NCI-H146 (cell line): ENCODE measurements at places on chromosomes 4 and X.

GRCh38 chrX:132216283-132216682 lies 3.0 kb downstream of the RAP2C start:
- DNase-seq, result no peak

GRCh38 chrX:116238093-116238492 lies 67.5 kb downstream of the AGTR2 start:
- DNase-seq, result no peak

DNA sequence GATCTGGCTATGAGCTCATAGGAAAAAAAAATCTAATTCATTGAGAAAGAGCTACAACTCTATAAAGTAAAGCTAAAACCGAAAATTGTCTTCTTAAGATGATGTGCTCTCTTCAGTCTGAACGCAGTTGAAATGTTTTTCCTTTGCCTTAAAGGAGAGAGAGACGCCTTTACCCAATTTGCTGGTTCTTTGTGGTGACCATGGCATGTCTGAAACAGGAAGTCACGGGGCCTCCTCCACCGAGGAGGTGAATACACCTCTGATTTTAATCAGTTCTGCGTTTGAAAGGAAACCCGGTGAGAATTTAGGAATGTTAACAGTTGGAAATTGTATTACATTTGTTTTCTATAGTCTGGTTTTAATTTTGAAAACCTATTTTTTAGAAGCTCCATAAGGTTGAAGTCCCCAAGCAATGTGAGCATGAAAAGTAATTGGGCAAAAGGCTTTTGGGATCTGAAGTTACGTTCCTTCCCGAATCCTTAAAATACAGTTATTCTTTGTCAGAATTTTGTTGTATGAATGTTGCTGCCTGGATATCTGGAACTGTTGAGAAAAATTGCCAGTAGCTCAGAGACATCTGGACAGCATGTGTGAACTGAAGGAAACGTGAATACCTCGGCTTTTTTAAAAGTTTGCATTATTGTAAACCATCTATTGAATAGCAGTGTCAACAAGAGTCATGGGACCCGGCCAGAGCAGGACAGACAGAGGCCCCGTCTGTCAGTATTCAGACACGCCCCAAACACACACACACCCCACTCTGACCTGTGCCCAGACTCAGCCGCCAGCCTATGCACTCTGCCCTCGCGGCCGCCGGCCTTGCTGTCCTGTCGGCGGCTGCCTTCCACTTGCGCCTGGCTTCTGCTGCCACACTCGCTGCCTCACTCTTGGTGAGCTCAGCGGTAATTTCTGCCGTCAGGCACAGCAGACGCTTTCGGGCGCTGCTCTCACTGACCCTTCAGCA lies 9.9 kb downstream of the PIGG start:
- DNase-seq, result no peak

DNA sequence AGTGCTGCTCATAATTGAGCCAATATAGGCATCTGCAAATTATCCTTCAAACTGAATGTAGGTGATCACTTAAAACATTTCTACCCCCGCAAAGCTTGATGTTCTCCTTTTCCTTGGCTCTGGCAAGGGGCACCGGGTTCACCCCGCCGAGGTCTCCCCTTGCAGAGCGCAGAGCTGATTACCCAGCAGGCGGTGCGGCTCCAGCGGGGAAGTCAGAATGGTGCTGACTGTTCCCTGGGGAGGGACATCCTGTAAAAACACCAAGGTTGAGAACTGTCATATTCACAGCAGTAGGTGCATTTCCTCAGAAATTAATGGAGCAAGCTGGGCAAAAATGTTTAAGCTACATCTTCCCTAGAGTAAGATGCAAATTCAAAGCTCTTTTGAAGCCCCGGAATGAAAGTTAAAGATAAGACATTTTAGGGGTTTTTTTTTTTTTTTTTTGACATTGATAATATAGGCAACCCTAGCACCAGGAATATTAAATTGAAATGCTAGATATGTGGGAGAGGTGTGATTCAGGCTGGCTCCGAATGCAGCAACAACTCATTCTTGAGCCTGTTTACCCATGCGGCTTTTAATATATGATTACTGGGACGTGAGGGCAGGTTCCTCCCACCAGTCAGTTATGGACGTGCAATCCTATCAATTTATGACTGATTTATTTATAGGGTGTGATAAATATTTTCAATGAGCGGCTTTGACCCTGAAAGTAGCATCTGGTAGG lies 767.3 kb upstream of the TENM3 start:
- DNase-seq, result peak; percentile 90
